Activated CD4-positive, alpha-beta T cell treated with anti-CD3 and anti-CD28 coated beads for 1 hour (primary cell): ENCODE measurements at places on chromosomes 11 and 22.

GRCh38 chr11:123251657-123252344 lies 56.8 kb upstream of the CLMP start:
- no peak for DNase-seq

GRCh38 chr11:32420139-32420538 lies 15.2 kb downstream of the WT1 start:
- DNase-seq: no peak

GRCh38 chr22:28547132-28547842 lies 132.4 kb downstream of the TTC28 start:
- no peak for DNase-seq

- no peak for DNase-seq
Observed at GRCh38 chr11:14676068-14676467, 32.5 kb downstream of the PDE3B start.

DNA sequence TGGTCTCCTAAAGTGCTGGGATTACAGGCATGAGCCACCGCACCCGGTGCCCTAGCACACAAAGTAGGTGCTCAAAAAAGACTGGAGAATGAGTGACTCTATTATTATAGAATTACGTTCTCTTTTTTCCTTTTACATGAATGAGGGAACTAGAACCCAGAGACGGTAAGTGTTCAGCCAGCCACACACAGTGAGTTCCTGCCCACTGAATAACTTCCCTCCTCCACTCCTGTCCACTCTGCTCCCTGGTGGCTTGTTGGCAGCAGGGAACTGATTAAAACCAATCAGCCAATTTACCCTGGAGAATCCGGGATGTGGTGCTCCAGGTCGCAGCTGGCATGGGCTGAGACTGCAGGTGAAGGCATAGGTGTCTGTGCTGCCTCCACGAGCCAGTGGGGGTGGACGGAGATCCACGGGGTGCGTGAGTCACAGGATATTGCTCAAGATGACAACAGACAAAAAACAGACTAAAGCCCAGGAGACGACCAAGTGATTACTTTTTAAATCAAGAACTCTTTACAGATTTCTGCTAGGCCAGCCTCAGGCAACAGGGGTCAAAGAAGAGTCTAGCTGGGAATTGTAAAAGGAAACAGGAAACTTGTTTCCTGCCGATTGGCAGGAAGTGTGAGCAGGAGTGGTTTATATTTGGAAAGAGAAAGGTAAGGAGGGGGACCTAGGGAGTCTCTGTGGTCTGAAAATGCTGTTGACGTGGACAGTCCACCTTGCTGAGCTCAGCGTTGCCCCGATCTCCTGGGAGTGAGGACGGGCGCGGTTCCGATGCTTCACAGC lies 95.2 kb upstream of the TP53I11 start:
- DNase-seq: no peak

DNA sequence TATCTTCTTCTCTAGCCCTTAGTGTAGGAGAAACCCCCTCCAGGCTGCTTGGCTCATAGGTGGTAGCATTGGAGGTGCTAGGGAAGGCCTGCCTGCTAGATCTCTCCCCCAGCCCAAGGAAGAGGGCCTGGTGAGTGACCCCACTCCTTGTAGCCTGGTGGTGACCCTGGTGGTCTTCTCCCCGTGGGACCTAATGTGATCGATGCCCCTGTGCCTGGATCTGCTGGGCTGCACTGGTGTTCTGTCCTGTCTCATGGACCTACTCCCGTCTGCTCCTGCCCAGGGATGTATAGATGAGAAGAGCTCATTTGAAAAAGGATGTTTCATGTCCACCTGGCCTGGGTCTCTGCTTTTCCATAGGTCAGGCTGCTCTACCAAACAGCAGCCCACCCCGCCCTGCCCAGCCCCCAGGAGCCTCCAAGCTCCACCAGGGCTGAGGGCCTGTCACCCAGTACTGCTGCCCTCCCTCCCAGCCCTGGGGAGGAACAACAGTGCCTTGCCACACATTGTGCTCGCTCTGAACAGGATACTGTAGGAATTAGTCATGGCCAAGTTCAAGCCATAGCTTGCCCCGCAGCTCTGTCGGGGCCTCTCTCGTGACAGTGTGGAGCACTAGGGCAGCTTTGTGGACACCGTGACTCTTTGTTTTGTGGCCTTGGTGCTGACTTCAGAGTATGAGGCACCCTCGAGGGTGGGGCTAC lies 19.7 kb downstream of the SLC37A2 start:
- peak; percentile 3 for DNase-seq

DNA sequence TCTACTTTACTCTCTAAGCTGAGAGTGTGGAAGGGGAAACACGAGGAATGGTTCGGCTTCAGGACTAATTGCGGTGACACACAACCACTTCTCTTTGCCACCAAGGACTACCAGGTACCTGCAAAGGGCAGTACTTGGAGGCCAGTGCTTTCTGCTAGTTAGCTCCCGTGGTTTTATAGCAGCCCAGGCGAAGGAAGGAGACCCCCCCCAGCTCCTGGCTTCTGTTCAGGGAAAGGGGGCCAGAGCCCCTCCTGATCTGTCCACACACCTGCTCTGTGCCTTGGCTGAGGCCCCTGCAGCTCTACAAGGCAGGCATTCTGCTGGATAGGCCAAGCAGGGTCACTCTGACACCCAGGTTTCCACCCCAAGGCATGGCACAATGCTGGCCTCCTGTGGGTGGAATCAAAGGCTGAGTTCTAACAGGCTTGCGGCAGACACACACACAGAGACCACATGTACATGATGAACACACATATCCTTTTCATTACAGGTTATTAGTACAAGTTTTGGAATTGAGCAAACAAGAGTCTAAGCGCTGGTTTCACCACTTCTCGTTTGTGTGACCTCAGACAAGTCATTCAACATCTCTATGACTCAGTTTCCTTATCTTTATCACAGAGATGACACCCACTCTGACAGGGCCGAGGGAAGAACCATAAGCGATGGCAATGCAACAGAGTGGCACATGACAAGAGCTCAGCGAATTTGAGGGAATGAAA lies 7.5 kb downstream of the SERPIND1 start:
- DNase-seq: no peak

DNA sequence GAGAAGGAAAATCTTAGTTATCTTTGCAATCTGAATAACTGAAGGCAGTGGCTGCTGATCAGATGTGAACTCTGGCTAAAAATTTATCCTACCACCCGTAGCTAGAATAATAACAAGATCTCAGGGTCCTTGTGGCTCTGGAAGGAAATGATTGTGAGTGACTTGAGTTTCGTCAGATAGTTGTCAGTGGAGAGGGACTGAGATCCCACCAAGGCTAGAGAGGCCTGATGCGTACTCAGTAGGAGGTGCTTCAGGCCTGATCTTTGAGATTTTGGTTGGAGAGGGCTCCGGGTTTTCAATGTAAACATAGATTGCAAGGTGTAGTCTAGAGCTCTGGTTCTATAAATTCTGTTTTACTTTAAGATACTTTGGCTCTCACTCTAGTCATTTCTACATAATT lies 1.4 kb downstream of the MADD start:
- no peak for DNase-seq

DNA sequence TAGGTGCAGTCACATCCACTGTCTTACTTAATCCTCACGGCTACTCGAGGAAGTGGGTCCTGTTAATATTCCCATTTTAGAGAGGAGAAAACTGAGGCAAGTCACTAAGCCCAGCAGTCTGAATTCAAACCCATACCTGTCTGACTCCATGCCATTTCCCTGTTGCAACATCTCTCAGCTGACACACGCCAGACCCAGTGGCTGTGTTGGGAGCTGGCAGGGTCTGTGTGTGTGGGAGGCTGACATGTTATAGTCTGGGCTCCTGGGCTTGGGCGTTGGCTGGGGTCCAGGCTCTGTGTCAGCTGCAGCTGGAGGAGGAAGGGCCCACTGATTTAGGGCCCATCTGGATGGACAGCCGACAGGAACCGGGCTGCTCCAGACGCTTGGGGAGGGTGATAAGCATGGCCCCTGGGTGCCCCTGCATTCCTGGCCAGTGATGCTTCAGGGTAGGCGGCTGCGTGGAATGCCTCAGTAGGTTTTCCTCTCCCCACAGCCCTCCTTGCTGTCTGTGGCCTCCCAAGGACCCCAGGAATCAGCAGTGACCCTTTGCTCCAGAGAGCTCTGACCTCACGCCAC lies 562.5 kb downstream of the MN1 start:
- no peak for DNase-seq

- DNase-seq: no peak
Observed at GRCh38 chr11:70402016-70402415, 3.7 kb downstream of the CTTN start.

- DNase-seq: no peak
Observed at GRCh38 chr22:36373258-36373579, 14.5 kb downstream of the MYH9 start.

DNA sequence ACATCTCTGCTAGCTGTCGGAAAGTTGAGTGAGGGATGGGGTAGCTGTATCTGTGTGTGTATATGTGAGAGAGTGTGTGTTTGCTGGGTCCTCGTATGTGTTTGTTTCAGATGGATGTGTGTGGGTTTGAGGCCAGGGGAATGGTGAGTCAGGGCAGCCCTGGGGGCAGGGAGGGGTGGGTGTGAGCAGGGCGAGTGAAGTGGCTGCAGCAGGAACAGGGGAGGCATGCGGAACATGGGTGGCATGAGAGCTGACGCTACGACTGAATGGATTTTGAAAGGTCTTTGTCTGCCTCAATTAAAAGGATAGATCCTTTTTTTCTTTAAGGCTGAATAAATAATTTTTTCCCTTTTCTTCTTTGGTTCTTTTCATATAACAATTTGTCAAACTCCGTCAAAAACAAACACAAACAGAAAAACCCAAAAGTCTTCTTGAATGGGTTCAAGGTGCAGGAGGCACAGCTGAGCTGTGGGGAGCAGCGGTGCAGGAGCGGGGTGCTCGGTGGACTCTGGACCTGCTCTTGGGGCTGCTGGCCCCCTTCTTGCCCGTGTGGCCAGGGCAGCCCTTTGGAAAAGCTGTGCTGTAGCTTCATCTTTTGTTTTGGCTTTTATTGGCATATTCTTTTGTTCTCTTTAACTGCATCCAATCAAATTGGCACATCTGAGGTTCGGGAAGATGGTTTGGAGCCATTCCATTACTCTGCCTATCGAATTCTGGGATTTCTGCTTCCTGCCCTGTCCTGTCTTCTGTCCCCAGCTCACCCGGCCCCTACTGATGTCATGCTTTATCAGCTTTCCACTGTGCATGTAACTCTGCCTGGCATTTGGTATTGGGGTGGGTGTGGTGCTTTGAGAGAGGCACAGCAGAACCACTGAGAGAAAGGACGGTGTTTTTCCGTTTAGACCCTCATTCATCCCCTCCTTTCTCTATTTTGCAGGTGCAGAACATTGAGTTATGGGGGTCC lies 80.1 kb downstream of the ADAMTS15 start:
- no peak for DNase-seq

DNA sequence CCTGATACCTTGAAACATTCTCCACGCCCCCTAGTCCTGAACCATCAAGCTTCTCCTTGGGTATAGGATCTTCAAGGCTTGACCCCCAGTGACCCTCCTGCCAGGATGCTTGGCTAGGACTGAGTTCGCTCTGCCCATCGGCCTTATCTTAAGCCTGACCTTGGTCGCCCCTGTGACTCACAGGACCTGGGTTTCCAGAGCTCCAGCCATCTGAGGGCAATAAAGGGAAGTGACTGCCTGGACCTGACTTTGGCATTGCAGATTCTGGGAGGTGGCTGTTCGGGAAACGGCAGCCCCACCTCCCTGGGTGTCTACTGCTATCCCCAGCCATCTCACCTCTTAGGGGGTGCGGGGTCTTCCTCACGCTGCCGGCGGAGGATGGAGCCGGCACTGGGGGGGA lies 15.4 kb downstream of the CARD10 start:
- no peak for DNase-seq

DNA sequence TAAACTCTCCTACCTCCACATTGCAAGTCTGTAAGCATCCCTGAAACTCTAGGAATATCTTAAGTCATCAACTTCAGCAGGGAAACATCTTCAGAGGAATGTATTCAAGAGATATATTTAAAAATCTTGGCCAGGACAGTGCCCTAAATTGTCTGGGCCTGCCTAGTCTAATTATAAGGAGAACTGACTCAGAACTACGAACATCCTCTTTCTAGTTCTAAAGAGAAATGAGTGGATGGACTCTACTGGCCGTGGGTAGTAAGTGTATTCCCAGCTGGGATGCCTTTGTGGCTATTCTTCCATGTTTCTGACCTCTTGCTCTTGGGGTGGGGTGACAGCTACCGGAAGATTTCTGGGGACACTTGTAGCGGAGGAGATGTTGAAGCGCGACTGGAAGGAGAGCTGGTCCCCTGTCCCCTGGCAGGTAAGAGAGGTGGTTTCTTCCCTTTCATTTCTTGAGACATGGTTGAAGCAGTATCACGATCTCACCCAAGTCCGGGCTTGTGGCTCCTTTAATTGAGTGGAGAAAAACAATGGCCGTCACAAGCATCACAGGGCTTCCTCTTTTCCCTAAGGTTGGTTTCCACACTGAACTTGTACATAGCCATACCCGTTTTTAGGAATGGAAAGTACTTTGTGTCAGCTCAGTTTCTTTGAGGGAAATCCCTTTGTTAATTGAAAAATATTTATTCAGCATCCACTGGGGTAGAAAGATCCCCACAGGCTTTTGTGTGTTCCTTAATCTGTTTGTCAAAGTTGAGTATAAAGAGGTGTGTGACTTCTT lies 97.7 kb upstream of the SORL1-AS1 start:
- DNase-seq: no peak

- no peak for DNase-seq
Observed at GRCh38 chr11:12765428-12765827, 91.2 kb downstream of the TEAD1 start.

DNA sequence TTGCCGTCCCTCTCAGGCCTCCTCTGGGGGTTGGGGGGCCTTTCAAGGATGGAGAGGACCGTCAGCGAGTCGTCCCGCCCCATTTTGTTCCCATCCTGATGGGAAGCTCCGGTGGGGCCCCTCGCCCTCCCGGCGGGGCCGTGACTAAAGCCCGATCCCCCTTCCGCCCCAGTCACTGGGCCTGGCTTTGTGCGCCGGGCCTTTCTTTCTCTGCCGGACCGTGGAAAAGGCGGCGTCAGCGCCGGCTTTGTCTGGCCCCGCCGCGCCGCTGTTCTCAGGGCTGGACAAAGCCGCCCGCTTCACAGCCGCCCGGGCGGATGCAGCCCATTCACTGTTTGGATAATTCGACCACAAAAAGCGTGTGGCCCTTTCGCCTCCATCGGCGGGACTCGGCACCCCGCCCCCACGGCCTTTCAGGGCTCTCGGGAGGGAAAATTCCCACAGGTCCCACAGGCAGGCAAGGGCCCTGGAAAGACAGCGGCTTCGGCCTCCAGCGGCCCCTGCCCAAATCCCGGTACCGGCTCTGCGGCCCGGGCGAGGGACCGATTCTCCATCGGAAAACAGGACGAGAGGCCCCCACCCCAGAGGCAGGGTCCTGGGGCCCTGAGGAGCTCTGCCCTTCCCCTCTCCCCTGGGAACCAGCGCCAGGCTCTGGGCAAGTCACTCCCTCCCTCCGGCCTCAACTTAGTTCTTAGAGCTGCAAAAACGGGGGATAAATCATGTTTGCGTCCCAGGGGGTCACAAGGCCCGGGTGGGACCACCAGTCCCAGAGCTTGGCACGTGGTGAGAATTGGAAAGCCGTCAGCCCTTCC lies 87.2 kb downstream of the WNT7B start:
- DNase-seq: no peak

DNA sequence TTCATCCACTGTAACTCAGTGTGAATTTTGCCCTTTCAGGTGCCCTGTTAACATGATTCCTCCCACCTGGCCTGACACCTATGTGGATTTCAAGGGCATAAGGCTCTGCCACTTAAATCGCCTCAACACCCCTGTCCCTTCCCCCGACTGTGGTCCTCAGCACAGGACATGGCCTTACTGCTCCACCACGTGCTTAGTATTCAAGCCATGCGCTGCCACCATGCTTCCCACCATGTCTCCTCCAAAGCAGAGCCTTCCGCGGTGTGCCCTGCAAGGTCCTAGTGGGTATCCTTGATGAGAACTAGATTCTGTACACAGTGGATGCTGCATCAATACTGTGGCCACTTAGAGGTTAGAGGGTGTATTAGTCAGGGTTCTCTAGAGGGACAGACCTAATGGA lies 51.9 kb downstream of the BUD13 start:
- no peak for DNase-seq

- DNase-seq: no peak
Observed at GRCh38 chr11:44625759-44626523, 60.5 kb downstream of the CD82 start.
